ENCODE measurements at places on chromosomes 2 and 18. TPM values are rescaled to one million over a fixed set of nuclear protein-coding genes. Genes with fewer than 3 reads are reported as not detected.

RGPD8 gene
- 12.6 TPM for total RNA-seq

POTEI gene
- 0.07 TPM for total RNA-seq

DNA sequence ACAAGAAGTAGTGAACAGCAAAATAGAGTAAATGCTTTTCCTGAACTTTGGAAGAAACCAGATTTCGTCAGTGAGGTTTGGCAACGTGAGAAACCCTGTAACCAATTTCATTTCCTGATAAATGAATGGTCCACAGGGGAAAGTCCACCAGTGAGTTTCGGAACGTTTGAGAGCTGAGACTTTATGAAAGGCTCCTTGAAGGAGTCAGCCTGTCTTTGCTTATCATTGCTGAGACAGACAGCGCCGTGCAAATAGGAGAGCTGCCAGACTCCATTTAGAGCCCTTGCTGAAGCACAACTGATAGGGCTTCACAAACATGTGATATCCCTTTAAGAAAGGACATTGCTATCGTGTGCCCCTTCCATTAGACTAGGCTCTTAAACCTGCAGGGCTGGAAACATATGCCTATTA is 121.8 kb upstream of the SMAD7 start:
- DNase-seq, result no peak

PSMD1 gene
- total RNA-seq, result 191 TPM

LRATD1 gene
- total RNA-seq, result 0.04 TPM

CRACDL gene
- total RNA-seq, result 9.7 TPM

DNA sequence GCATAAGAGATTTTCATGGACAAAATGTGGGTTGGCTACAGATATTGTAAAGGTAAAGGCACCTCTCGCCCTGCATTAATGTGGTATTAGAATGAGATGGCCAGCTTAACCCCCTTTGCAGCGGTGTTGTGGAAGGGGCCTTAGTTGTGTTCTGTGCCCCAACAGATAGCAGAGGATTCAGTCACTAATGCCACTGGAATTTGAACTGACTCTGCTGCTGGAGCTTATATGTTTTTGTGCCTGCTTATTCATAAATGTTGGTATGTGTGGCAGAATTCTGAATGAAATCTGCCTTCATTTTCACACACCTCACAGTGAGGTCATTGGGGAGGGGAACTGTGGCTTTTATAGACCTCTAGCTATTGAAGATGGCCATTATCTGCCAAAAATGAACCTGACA is 90.7 kb upstream of the ITGA6 start:
- DNase-seq, result no peak

GRCh38 chr2:239473211-239473805 is 72.5 kb upstream of the HDAC4 start:
- DNase-seq, result no peak

- DNase-seq, result no peak
These were observed 77.1 kb upstream of the COL3A1 start for GRCh38 chr2:188897096-188897495.

SLC5A7 gene
- not detected for total RNA-seq

DNA sequence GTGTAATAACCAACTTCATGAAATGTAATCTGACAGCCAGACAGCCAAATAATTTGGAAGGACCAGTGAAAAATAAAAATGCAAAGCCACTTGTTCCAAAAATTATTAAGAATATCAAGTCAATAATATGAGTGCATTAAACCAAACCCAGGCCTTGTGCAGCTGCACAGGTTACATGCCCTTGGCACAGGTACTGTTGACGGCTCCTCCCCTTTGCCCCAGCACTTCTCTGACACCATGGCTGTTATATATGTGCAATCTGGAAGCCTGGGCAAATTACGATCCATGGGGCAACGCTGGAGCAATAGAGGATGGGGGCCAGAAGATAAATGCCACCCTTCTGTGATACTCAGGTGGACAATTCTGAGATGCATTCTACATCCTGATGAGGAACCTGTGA is 68.9 kb downstream of the METTL4 start:
- DNase-seq, result no peak

PPP4R1 gene
- 162 TPM for total RNA-seq

DNA sequence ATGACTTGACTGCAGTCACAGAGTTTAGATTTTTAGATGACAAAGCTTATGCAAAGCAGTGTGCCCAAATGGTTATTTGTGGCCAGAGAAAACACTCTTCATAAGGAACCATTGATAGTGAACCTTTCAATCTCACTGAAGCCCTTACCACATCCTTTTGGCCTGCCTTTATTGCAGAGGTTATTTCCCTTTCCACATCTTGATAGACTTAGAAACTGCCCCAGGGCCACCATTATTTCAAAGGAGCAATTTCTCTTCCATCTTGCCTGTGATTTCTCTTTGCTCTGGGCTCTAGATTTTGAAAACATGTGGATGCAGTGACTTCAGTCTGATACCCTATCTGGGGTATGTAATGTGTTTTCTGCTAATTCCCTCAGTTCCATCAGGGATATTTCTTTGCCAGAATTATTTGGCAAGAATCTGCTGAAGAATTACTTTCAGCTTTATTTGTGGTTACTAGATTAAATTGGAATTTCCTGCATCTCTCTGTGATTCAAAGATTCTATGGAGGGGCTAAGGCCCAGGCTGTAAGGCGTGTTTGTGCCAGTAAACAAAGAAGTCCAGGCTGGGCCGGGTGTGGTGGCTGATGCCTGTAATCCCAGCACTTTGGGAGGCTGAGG is 51.0 kb downstream of the MOGAT1 start:
- no peak for DNase-seq

DNA sequence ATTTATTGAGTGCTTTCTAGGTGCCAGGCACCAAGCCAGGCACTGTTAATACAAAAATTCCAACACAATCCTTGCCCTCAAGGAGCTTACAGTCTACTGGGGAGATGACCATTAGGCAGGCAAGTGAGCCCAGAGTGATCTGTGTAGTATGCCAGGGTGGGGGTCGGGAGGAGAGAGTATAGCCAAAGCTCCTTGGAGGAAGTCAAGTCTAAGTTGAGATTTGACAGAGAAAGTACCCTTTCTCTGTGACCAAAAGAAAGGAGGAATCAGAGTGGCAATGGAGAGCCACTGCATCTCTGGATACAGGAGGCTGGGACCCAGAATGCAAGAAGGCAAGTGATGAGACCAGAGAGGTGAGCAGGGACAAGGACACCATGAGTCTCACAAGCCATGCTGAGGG is 7.5 kb downstream of the ANKRD53 start:
- DNase-seq, result no peak

DNA sequence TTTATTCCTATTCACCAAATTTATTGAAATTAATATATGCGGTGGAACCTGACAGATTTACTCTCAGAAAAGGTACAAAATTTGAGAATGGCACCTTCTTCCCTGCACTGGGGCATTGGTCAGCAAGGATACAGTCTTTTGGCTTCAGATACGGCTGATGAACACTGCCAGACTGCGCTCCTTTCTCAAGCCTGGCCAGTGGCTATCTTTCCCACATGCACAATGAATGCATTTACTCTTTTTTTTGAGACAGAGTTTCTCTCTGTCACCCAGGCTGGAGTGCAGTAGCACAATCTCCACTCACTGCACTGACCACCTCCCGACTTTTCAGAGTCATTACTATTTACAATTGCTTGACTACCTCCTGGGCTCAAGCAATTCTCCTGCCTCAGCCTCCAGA is 61.6 kb downstream of the MOB4 start:
- DNase-seq, result no peak

- DNase-seq, result no peak
These were observed 20.3 kb downstream of the MTERF4 start for GRCh38 chr2:241081643-241082340.

GRCh38 chr2:183665425-183665824 is 541.2 kb downstream of the NUP35 start:
- no peak for DNase-seq

MERTK gene
- total RNA-seq, result 33.6 TPM

- no peak for DNase-seq
These were observed 36.2 kb downstream of the WIPF1 start for GRCh38 chr2:174561283-174561971.

- no peak for DNase-seq
These were observed 71.0 kb upstream of the DAPL1 start for GRCh38 chr2:158723921-158724802.

C2orf80 gene
- not detected for total RNA-seq

VSNL1 gene
- total RNA-seq, result not detected

DNA sequence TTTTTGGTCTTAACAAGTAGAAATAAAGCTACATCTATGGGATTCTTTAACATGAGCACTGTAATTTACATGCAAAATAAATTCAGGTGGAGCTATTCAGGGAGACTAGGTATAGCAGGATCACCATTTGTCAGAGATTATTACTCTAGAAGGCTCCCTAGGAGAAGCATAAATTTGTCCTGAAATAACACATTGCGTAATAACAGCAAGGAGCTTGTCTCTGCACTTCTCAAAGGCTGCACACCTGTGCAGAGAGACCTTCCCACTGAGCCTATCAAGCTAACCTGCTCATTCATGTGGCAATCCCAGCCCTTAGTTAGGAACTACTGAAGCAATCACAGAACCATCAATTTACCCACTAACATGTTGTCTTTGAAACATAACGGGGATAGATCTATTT is 437.4 kb upstream of the MC4R start:
- DNase-seq, result no peak

DNA sequence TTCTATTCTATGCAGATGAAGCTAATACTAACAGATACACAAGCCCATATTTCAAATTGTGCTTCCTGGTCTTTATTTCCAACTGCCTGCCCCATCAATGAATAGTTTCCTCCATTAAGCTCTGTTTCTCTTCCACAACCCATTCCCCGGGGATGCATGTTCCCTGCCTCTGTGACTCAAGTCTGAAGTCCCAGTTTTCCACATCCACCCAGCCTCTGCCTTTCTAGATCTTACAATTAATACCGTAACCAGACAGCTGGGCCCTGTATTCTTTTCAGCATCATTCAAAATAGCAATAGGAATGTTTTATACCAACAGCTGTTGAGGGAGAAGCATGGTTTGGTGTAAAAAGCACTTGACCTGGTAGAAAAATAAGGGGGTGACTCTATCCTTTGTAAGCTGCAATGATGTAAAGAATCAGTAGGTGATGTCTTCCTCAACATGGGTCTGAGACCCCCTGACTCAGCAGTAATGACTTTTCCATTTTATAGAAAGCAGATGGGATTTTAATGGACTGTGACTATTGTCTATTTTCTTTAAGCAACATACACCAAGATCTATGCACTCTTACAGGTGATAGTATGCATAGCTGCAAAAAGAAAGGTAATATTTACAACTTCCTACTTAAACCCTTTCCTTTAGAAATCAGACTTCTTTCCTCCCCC is 46.1 kb upstream of the DAPL1 start:
- no peak for DNase-seq

ANO7 gene
- total RNA-seq, result 0.59 TPM

- DNase-seq, result no peak
These were observed 52.1 kb downstream of the RHBDD1 start for GRCh38 chr2:226887940-226888339.

- DNase-seq, result no peak
These were observed 143.0 kb upstream of the SLC1A4 start for GRCh38 chr2:64846177-64846576.

ACTR2 gene
- total RNA-seq, result 179 TPM

DNA sequence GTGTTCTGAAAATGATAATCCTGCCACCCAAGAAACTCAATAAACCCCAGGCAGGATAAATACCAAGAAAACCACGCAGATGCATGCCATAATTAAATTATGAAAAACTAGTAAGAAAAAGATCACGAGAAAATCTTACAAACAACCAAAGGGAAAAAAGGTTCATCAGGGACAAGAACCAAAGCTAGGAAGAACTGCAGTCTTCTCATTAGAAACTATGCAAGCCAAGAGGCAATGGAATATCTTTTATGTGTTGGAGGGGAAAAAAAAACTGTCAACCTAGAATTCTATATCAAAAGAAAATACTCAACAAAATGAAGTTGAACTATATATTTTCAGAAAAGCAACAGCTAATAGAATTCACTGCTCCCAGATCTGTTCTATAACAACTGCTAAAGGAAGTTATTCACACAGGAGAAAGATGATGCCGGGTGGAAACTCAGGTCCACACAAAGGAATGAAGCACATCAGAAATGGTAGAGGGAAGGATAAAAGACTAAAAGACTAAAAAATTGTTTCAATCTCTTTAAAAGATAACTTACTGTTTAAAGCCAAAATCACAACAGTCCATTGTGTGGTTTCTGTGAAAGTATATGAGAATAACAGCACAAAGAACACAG is 55.0 kb downstream of the NDUFA10 start:
- DNase-seq, result no peak

GRCh38 chr2:184558713-184559464 is 39.4 kb upstream of the ZNF804A start:
- DNase-seq, result no peak

LBX2 gene
- total RNA-seq, result 2.4 TPM

GRCh38 chr18:7152440-7152839 is 34.8 kb upstream of the LAMA1 start:
- DNase-seq, result no peak

- DNase-seq, result no peak
These were observed 99.1 kb downstream of the PRPF40A start for GRCh38 chr2:152618193-152618564.

LRP1B gene
- total RNA-seq, result 0.20 TPM

SPRED2 gene
- 2.2 TPM for total RNA-seq

- DNase-seq, result peak; percentile 10
These were observed 100.7 kb upstream of the MCFD2 start for GRCh38 chr2:47016172-47016913.

GORASP2 gene
- 36.8 TPM for total RNA-seq

ANKRD36 gene
- total RNA-seq, result 38.9 TPM
